A673 (cell line): ENCODE measurements at places on chromosomes 1 and 21. TPM values are rescaled to one million over a fixed set of nuclear protein-coding genes. Genes with fewer than 3 reads are reported as not detected.

The BRDT gene
- not detected in 2 replicates for total RNA-seq

The KCNE2 gene
- total RNA-seq: 0.31 and 0.39 TPM in 2 replicates

DNA sequence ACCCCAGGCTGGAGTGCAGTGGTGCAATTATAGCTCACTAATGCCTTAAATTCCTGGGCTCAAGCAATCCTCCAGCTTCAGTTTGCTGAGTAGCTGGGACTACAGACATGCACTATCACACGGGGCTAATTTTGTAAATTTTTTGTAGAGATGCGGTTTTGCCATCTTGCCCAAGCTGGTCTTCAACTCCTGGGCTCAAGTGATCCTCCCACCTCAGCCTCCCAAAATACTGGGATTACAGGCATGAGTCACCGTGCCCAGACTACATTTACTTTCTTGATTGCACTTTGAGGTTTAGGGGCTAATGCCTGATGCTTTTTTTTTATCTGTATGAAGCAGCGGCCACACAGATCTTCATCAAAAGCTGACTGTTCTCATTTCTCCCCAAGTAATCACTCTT, 124.6 kb downstream of the KIF26B start:
- no peak for DNase-seq

GRCh38 chr1:209103092-209103491, 480.4 kb upstream of the CAMK1G start:
- DNase-seq: no peak

GRCh38 chr21:35204850-35205541, 155.9 kb upstream of the RUNX1 start:
- peak; percentile 3 for DNase-seq

DNA sequence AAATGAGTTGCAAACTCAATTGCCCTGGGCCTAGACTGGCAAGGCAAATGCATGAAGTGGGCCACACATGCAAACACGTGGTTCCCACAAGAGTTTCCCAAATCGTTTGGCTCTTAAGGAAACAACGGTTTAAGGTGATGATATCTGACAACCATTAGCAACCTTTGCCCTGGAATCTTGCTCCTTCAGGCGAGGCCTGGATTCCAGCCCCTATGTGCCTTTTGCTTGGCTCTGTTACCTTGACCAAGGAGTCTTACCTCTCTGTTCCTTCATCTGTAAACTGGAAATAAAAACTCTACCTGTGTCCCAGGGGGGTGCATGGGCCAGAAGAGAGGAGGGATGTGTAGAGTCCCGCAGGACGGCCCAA, 72.1 kb upstream of the CASZ1 start:
- DNase-seq: no peak
